NCI-H2081 (cell line): ENCODE measurements at places on chromosomes 5 and 9.

DNA sequence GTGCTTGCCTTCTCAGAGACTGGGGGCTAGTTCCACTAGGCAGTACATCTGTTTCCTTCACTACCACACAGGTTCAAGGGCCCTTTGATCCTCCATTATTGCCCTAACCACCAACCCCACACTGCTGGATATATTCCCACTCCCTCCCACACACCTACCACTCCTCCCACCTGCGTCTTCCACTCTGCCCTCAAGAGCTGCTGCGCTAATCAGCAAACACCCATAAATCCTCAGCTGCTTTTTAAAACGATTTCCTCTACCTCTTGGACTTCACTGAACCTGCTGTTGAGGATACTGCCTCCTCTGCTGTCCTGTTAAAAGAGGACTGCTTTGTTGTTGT lies 120.9 kb downstream of the MAPKAP1 start:
- DNase-seq = no peak

GRCh38 chr5:17046320-17046719 lies 110.2 kb upstream of the MYO10 start:
- no peak for DNase-seq

- no peak for DNase-seq
These were observed 32.7 kb downstream of the SUSD1 start for GRCh38 chr9:112142420-112142819.

GRCh38 chr9:69590266-69590665 lies 81.9 kb downstream of the APBA1 start:
- no peak for DNase-seq

- DNase-seq = no peak
These were observed 26.9 kb upstream of the SH3PXD2B start for GRCh38 chr5:172481011-172481800.

- no peak for DNase-seq
These were observed 43.7 kb upstream of the TTC1 start for GRCh38 chr5:159965031-159965837.

DNA sequence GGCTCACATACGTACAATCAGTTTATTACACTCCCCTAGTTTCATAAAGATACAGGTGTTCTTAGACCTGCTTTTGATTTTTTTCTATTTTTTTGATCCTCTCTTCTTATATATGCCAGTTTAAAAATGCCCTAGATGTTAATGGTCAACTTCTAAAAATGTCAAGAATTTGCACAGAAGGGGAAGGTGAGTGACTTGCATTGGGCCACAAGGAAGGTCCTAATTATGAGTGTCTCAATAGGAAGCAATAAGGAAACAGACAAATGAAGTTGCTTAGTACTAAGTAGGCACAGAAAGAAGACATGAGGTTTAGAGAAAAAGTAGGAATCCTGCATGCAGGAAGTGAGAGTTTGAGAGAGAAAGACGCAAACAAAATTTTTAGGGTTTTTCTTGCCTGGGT lies 3.2 kb upstream of the CCDC171 start:
- DNase-seq = no peak

DNA sequence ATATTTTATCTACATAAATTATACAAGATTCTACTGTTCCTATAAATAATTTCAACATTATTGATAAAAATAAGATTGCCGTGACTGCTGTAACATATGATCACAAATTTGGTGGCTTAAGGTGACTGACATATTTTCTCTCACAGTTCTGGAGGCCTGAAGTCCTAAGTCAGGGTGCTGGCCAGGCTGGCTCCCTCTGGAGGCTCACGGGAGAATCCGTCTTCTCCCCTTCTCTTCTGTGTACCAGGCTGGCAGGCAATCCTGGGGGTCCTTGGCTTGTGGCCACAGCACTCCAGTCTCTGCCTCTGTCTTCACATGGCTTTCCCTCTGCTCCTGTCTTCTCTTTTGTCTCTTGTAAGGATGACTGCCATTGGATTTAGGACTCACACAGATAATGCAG lies 31.7 kb upstream of the IRX2 start:
- DNase-seq = no peak

DNA sequence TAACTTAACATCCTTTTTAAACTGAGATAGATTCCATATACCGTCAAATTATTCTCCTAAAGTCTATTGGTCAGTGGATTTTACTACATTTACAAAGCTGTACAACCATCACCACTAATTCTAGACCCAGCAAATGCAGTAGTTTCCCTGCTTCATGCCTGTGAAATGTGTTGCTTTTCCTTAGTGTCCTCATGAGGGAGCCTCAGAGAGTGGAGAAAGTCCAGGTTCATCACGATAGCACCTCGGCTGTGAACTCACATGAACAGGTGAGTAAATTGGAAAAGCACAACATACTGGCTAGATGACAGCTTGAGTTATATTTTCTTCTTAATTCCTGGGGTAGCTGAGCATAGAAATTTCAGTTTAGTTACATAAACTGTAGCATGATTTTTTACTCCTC lies 653.7 kb downstream of the MTRR start:
- peak; percentile 35 for DNase-seq

- DNase-seq = no peak
These were observed 98.9 kb upstream of the NTRK2 start for GRCh38 chr9:84570482-84571154.

GRCh38 chr5:143886651-143887638 lies 75.0 kb downstream of the HMHB1 start:
- DNase-seq = peak; percentile 70

DNA sequence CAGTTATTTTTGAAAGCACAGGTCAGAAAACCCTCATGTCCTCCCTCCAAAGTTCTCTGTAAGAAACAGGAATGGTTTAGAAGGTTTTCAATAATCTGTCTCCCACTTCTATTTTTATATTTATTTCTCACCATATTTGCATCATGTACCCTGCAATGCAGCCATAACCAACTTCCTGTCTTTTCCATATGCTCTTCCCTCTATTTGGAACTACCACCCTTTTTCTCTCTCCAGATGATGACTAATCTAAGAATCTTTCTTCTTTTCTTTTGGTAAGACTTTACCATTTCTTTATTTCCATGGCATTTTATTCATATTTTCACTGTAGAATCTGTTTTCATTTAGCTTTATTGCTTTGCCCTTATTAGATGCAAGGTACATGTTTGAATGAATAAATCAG lies 33.9 kb downstream of the MAN2A1 start:
- DNase-seq = no peak

DNA sequence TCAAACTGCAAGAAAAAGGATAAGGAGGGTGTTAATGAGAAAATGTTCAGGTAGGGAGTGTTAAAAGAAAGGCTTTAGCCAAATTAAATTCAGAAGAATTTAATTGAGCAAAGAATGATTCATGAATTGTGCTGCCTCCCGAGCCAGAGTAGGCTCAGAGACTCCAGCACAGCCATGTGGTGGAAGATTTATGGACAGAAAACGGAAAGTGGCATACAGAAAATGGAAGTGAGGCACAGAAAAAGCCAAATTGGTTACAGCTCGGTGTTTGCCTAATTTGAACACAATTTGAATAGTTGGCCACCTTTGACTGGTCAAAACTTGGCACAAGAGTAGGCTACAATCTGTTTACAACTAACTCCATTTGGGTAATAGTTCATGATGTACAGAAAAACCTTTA lies 9.6 kb upstream of the SLC30A5 start:
- no peak for DNase-seq

DNA sequence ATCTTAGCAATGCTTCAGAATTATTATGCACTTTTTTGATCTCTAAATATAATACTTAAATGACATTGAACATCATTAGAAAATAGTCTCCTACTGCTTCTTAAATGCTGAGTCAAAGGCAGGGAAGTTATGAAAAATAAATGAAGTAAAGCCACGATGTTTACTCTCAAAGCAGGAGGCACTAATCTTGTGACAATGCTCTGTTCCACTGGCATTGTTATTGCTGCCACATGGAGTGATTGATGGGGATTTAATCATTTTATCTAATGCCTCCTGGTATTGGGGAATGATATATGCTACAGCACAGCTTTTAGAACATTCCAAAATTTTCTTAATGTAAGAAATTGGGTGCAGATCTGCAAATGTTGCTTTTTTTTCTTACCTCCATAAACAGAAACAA lies 1655.4 kb upstream of the NUDT12 start:
- DNase-seq = no peak

DNA sequence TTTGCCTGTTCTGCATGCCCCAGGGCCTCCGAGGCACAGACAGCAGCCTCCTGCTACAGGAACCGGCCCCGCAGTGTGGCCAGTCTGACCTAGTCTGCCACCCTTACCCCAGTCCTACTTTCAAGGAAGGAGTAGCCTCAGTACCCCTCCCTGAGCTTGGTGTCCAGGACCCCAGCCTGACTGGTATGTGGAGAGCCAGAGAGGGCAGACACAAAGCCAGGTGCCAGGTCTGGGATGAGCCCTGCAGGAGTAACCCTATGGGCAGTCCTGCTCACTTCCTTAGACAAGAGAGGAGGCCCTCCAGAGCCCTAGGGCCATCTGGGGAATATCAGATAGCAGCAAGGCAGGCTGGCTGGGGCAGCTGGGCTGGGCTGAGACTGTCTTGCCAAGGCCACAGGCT lies 67.8 kb downstream of the NRG2 start:
- no peak for DNase-seq

DNA sequence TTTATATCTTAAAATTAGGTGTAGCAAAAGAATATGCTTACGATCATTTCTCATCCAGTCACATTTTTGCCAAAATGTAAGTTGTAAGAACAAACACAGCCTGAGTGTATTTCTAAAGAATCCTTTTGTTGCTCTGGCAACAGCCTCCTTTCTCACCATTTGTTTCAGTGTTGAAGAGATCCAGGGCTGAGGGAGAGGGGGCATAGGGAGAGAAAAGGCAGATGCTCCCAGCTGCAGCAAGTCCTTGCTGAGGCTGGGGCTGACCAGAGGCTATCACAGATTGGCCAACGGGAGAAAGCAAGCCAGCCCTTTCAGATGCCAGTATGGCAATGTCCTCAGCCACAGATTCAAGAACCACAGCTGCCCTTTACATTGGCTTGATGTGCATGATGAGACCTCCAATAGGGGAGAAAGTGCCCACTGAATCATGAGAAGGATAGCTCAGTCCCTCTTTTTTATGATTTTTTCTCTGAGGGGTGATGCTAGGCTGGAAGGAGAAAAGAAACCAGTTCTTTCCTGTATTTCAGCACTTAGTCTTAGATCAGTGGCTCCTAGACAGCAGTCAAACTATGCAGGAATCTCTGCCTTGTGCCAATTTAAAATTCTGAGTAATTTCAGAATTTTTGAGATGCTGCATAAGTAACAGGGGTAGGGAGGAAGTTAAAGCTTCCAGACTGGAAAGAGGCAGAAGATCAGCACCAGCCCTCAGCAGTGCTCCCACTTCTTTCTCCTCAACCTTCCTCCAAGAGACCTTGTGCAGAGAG lies 142.1 kb downstream of the LHFPL2 start:
- no peak for DNase-seq

- DNase-seq = peak; percentile 7
These were observed 73.1 kb downstream of the NDUFAF2 start for GRCh38 chr5:61018062-61018461.

- DNase-seq = no peak
These were observed 29.1 kb downstream of the MTX3 start for GRCh38 chr5:79961716-79962574.

DNA sequence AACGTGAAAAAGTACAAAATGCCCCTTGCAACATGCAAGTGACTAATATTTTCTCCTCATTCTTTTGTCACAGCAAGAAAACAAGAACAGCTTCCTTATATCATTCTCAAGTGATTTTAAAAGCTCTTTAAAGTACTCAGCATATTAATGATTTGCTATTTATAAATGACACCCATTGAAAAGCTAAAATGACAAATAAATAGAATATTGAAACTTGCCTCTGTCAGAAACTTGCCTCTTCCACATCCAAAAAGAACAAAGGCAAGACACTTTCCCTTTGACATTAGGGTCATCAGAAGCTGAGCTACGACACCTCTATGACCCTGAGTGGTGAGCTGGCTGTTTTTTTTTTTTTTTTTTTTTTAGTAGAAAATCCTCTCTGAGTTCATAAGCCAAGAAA lies 339.6 kb upstream of the ITGA1 start:
- no peak for DNase-seq

GRCh38 chr5:74575741-74576538 lies 64.6 kb downstream of the ENC1 start:
- DNase-seq = no peak
